ENCODE measurements at places on chromosomes 4 and X.

GRCh38 chrX:70032792-70033191 lies 16.9 kb downstream of the AWAT2 start:
- DNase-seq: no peak

- no peak for DNase-seq
These were observed 566.7 kb downstream of the DMD start for GRCh38 chrX:32644476-32645245.

DNA sequence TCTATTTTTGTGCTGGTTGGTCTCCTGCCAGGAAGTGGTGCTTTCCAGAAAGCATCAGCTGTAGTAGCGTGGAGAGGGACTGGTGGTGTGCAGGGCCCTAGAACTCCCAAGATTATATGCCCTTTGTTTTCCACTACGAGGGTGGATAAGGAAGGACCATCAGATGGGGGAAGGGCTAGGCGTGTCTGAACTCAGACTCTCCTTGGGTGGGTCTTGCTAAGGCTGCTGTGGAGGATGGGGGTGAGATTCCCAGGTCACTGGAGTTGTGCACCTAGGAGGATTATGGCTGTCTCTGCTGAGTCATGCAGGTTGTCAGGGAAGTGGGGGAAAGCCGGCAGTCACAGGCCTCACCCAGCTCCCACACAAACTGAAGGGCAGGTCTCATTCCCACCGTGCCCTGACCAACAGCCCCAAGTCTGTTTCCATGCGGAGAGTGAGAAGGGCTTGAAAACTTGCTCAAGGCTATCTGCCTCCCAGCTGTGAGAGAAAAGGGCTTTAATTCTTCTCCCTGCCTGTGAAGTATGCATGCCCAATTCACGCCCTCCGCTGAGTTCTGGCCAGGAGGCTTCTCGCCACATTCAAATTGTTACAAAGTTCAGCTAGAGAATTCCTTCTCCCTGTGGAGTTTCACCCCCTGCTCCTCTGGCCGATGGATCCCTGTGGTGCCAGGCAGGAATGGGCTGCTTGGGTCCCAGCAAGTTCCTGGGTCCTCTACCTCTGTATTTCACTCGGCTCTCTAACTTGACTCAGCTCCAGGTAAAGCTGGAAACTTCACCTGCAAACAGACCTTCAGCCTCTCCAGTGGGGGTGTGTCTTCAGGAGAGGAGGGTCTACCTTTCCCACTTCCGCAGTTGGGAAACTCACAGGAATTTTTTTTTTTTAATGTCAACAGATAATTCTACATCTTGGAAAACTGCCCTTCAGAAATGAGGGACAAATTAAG lies 7.7 kb upstream of the CSTF2 start:
- no peak for DNase-seq

DNA sequence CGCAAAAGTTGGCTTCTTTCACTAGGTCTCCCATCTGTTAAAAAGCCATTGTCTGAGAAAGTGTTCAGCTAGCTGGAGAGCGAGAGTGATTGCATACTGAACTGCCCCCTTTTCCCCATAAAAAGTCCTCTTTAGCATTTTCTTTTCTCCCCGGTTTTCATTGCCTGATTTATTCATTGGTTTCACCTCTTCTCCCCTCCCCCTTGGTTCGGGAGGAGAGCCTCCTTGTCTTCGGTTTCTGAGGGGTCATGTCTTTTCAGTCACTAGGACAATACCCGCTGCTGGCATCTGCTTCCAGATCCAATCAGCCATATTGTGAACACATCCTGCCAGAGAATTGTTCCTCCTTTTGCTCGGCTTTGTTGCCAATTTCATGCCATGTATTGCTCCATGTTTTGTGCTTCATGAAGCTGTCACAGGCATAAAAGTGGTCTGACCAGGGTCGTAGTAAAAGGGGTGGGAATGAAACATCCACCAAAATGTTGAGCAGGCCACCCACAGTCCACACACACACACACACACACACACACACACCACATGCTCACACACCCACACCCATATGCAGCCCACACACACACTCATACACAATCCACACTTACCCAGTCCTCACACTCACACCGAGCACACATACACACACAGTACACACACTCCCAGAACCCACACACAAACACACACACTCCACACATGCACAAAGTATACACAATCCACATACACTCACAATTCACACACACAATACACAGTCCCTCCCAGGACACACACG lies 136.0 kb downstream of the NKX6-1 start:
- DNase-seq: no peak

DNA sequence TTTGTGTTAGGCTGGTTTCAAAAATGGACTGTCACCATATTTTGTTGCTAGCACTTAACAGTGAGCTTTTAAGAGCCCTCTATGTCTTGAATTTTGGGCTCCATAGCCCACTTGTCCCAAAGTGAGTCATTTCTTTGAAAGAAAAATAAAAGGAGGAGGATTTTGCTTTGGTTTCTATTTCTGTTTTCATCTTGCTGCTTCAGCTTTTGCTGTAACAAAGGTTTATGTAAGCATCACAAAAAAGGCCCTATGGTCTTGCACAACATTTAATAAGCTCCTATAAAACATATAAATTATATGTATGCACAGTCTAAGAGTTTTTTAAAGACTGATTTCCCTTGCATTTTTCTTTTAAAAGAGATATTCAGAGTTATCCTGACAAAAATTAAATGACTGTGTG lies 105.2 kb downstream of the PHOX2B start:
- DNase-seq: no peak

DNA sequence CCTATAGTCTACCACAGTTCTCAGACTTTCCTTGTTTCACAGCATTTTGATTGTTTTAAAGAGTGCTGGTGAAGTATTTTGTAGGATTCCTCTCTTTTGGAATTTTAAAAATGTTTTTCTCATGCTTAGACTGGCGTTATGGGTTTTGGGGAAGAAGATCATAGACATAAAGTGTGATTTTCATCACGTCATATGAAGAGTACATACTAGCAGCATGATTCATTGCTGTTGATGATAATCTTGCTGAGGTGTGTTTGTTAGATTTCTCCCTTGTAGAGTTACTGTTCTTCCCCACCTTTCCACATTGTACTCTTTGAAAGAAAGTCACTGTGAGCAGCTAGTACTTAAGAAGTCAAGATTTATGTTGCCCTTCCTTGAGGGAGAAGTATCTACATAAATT lies 396.1 kb upstream of the GNPDA2 start:
- no peak for DNase-seq

- no peak for DNase-seq
These were observed 48.8 kb upstream of the HHIP start for GRCh38 chr4:144597171-144597570.

DNA sequence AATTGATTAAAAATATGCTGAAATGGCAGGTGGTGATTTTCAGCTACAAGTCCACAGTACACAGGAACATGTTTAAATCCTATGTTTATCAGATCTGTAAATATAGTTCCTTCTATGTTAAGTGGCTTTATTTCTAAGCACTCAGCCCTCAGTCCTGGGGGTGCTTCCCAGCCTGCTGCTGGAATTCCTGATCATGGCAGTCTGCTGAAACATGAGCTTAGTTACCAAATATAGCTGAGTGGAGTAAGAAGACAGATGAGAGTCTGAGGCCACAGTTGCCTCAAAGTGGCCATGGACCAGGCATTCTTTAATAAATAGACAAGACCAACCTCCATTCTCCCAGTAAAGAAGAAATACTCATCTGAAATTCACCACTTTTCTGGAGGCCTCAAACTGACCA lies 17.1 kb upstream of the DDX60 start:
- DNase-seq: no peak

- no peak for DNase-seq
These were observed 249.5 kb downstream of the GPM6A start for GRCh38 chr4:175562542-175562941.

DNA sequence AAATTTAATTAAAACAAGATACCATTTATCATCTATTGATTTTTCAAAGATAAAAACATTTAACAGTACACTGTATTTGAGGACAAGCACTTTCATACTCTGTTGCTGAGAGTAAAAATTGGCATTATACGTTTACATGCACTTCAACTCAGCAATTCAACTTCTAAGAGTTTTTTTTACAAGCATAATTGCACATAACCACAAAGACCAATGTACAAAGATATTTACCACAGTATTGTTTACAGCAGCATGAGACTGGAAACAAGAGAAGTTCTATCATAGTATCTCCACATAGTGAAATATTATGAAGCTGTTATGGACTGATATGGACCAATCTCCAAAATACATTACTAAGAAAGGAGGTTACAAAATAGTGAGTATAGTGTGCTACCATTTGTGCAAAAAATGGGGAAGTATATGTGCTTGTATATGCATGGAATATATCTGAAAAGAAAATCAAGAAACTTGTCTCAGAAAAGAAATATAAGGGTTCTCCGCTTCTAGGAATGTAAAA lies 10.9 kb downstream of the GAB3 start:
- no peak for DNase-seq

DNA sequence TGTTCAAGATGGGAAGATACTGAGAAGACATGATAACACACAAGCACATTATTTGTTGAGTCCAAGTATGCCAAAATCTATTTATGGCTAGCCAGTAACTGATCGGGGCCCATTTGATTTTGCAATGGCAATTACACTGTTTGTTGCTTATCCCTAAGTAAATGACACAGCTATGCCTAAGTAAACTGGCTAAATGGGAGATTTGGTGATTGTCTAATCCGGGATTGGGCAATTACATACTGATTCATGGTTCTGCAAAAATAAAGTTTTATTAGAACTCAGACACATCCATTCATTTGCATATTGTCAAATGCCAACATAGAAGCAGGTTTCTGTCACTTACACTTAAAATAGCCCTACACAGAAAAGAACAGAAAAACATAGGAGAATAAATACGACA lies 140.2 kb upstream of the TBL1X start:
- DNase-seq: no peak

DNA sequence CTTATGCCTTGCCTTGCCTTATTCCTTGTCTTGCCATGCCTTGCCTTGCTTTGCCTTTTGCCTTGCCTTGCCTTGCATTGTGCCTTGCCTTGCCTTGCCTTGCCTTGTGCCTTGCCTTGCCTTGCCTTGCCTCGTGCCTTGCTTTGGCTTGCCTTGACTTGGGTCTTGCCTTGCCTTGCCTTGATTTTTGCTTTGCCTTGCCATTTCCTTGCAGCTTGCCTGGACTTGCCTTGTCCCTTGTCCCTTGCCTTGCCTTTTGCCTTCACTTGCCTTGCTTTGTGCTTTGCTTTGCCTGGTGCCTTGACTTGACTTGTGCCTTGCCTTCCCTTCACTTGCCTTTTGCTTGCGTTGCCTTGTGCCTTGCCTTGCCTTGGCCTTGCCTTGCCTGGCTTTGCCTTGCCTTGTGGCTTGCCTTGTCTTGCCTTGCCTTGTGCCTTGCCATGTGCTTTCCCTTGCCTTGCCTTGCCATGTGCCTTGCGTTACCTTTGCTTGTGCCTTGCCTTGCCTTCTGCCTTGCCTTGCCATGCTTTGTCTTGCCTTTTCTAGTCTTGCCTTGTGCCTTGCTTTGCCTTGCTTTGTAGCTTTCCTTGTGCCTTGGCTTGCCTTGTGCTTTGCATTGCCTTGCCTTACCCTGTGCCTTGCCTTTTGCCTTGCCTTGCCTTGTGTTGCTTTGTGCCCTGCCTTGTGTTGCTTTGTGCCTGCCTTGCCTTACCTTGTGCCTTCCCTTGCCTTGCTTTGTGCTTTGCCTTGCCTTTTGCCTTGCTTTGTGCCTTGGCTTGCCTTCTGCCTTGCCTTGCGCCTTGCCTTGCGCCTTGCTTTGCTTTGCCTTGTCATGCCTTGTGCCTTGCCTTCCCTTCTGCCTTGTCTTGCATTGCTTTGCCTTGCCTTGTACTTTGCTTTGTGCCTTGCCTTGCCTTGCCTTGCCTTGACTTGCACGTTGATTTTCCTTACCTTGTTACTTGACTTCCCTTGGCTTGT lies 92.8 kb downstream of the TAB3 start:
- no peak for DNase-seq

DNA sequence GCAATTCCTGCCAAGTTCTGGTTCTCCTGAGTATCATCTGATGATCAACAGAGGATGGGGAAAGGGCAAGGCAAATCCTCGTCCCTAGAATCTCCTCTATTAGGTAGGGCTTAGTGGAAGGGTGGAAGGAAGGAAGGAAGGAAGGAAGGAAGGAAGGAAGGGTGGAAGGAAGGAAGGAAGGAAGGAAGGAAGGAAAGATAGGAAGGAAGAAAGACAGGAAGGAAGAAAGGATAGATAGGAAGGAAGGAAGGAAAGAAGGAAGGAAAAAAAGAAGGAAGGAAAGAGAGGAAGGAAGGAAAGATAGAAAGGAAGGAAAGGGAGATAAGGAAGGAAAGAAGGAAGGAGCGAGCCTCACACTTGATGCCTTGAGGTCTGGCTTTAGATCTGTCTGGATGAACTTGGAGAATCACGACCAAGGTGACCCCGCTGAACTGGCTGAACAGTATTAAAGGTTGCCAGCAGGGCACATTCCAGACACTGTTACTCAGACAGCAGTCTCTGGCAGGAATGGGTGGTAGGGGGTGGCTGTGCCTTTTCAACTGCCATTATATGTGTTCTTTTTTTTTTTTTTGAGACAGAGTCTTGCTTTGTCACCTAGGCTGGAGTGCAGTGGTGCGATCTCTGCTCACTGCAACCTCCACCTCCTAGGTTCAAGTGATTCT lies 57.1 kb downstream of the MAP7D2 start:
- DNase-seq: no peak

DNA sequence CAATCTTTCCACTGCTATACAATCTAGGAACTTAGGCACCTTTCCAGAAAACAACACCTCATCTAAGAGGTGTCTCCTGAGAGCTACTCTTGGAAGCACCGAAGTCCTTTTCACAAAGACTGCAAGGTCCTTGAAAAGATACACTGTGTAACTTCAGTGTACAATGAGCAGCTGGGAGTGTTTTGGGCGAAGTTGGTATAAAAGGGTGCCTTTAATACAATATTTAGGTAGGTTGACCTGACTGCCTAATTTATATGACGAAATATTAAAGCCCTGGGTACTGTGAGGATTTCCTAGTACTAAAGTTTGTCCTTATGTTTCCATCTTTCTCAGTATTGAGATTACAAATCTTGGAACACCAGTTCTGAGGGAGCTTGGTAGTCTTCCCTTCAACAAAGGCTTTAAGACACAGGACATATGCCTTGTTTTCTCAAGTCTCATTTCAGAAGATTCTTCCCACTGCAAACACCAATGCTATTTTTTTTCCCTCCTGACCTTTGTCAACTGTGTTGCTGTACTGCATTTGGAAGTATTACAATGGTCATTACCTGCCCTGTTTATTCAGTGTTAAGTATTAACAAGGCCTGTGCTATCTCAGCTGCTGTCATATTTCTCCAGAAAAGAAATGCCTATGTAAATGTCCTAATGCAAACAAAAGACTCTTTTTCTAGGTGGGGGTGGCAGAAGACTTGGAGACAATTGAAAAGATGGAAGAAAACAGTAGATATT lies 134.2 kb downstream of the MAML3 start:
- no peak for DNase-seq

DNA sequence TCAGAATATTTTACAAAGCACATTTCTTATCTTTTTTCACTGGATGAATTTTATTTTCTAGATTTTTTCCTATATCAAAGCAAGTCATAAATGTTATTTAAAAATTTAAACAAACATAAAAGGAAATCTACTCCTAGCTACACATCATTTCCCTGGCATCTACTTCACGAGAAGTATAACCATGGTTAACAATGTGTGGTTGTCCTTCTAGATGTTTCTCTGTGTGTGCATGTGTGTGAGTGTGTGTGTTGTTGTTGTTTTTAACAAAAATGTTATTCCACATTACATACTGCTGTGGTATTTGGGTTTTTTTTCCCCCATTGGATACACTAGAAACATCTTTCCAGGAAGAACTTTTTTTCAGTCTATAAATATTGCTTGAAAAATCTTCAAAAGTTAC lies 103.1 kb downstream of the CHIC2 start:
- no peak for DNase-seq
